ENCODE measurements at places on chromosomes 1 and 21. TPM values are rescaled to one million over a fixed set of nuclear protein-coding genes. Genes with fewer than 3 reads are reported as not detected.

Gene LCE1C
- polyA plus RNA-seq, result not detected

Gene CD1D
- polyA plus RNA-seq, result 0.39 TPM

Gene MPL
- polyA plus RNA-seq, result not detected

Gene CNIH4
- polyA plus RNA-seq, result 159 TPM

Gene PRAMEF26
- polyA plus RNA-seq, result not detected

Gene CFHR5
- polyA plus RNA-seq, result not detected

Gene KCNE2
- polyA plus RNA-seq, result not detected

Gene CNTN2
- polyA plus RNA-seq, result 22.8 TPM

Gene SLFNL1
- polyA plus RNA-seq, result 0.26 TPM

Gene VAV3
- 33.7 TPM for polyA plus RNA-seq

Measured in Purkinje cell (primary cell).